Ascending aorta (tissue), 2 donors: ENCODE measurements at places on chromosomes 2 and 18. TPM values are rescaled to one million over a fixed set of nuclear protein-coding genes. Genes with fewer than 3 reads are reported as not detected.

DNA sequence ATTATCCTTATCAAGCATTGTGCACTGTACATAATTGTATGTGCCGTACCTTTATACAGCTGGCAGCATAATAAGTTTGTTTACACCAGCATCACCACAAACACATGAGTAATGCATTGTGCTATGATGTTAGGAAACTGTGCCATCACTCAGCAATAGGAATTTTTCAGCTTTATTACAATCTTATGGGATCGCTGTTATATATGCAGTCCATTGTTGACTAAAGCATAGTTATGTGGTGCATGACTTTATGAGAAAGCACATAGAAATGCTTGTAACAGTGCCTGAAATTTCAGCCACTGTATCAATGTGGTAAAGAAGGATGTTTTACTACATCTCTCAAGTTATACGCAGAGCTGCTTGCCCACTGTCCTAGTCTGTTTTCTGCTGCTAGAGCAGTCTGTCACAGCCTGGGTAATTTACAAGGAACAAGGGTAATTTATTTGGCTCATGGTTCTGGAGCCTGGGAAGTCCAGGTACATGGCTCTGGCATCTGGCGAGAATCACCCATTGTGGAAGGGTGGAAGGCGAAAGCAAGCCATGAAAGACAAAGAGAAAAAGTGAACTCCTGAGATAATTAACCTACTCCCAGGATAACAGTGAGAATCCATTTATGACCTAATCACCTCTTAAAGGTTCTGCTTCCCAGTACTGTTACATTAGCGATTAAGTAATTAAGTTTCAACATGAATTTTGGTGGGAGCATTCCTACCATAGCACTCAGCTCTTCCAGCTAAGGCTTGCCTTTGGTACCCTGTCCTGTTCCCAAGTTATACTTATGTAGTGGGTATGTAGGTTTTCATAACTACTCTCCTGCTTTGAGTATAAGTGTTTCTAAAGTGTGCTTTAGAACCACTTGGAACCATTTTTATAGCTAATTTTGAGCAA, 4.6 kb downstream of the MAP3K20 start:
- DNase-seq: no peak
- H3K27ac ChIP-seq: no peak overlapping the region
- H3K36me3 ChIP-seq: no peaks in the 10 kb centered on the region
- no peaks in the 10 kb centered on the region for H3K27me3 ChIP-seq
- H3K4me3 ChIP-seq: no peak overlapping the region

- no peaks in the 10 kb centered on the region for H3K27me3 ChIP-seq
- H3K4me3 ChIP-seq: no peak overlapping the region
- no peak overlapping the region for H3K27ac ChIP-seq
- no peak for DNase-seq
- H3K36me3 ChIP-seq: no peaks in the 10 kb centered on the region
Measured at GRCh38 chr2:133303150-133303549, 265.1 kb downstream of the NCKAP5 start.

DNA sequence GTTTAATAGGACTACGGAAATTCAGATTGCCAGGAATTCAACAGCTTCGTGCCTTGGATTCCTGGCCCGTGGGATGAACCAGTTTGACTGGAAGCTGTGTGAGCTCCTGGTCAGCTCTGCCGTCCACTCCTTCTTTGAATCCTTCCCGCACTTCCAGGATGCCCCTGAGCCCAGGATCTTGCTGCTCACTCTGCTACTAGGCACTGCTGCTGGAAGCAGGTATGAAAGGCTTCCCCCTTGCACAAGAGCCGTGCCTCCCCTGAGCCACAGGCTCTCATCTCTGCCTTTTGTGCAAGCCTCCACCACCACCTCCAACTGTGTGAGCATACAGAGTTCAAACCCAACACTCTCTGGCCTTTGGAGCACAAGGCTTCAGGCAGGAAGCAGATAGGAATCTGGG, 34.9 kb downstream of the EN1 start:
- no peak for DNase-seq
- H3K36me3 ChIP-seq: no peaks in the 10 kb centered on the region
- no peaks in the 10 kb centered on the region for H3K27me3 ChIP-seq
- no peaks in the 10 kb centered on the region for H3K4me1 ChIP-seq

DNA sequence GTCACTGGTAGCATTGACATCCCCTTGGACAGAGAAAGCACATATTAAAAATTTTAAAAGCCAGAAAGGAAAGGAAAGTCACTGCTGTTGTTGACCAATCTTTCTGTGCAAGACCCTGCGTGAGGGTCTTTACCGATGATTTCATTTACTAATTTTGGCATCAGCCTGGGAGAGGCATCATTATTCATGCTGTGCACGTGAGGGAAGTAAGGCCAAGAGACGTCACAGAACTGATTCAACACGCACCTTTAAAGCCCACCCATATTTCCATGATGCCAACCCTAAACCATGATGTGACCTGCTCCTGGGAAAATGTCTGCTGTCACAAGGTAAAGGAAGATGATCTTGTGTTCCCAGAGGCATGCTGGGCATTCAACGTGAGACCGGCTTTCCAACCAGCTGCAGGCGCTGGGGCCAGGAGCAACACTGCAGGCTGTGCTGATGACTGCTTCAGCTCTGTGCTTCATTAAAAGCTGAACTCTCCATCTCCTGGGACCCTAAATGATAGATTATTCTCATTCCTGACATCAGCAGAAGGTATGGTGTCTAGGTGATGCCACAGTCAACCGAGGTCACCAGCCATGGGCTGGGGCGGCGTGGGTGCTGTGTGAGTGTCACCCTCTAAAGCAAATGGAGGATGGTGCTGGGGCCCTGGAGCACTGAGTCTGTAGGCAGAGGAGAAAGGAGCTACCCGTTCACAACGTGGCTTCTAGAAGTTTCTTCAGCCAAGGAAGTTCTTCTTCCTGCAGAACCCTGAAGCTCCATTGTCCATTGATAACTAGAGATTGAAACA, 53.9 kb downstream of the TMEM18 start:
- H3K4me3 ChIP-seq: no peak overlapping the region
- H3K36me3 ChIP-seq: no peaks in the 10 kb centered on the region
- H3K4me1 ChIP-seq: no peaks in the 10 kb centered on the region
- H3K27ac ChIP-seq: no peak overlapping the region
- H3K27me3 ChIP-seq: no peaks in the 10 kb centered on the region

DNA sequence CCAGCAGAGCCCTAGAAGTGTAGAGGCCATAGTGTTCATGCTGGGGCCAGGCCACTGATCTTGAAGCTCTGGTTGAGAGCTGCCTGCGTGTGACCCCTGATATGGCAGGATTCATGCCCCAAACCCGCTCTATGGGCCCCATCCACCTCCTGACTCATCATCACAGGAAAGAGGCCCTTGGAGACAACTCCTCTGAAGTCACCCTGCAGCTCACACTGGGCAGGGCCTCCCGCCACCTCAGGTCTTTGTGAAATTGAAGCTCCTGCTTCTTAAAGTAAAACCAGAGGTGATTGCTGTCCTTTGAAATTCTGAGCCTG, 12.0 kb upstream of the TUBB6 start:
- no peaks in the 10 kb centered on the region for H3K4me1 ChIP-seq
- DNase-seq: no peak
- no peaks in the 10 kb centered on the region for H3K27me3 ChIP-seq
- no peak overlapping the region for H3K4me3 ChIP-seq
- H3K36me3 ChIP-seq: no peaks in the 10 kb centered on the region
- H3K27ac ChIP-seq: no peak overlapping the region

- H3K27me3 ChIP-seq: no peaks in the 10 kb centered on the region
- H3K4me3 ChIP-seq: no peak overlapping the region
- no peaks in the 10 kb centered on the region for H3K36me3 ChIP-seq
- H3K27ac ChIP-seq: no peak overlapping the region
Measured at GRCh38 chr2:84782717-84783442, 98.0 kb downstream of the TRABD2A start.

DNA sequence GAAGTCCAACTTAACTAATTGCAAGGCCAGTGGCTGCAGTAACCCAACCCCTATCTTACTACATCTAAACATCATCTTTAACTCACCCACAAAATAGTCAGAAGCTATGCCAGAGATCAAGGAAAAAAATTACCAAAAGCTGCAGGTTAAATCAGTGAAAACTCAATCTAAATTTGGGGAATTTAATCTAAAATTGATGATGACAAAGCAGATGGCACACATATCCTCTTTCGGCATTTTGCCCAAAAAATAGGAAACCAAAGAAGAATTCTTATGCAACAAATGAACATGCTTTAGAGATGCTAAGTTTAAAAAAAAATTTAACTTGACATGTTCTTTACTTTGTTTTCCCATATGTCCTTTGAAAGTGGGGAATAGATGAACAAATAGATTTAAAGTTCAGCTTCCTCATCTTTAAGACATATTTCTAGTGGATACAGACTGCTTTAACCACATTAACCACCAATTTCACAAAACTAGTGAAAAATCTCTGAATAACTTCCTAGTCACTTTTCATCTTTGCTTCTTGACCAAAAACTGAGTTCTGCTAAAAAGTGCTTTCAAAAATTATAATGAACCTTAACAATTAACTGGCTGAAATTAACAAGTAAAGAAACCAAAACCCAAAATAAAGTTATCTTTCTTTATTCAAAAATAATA, 74.3 kb upstream of the CCDC150 start:
- no peaks in the 10 kb centered on the region for H3K4me1 ChIP-seq
- DNase-seq: no peak
- no peak overlapping the region for H3K4me3 ChIP-seq
- no peak overlapping the region for H3K27ac ChIP-seq
- no peaks in the 10 kb centered on the region for H3K27me3 ChIP-seq

The EFHD1 gene
- total RNA-seq: 142 TPM

The BBS5 gene
- 1.5 TPM for total RNA-seq

- no peak overlapping the region for H3K4me3 ChIP-seq
- DNase-seq: no peak
- no peak overlapping the region for H3K27ac ChIP-seq
- no peaks in the 10 kb centered on the region for H3K36me3 ChIP-seq
Measured at GRCh38 chr2:166665991-166666940, 172.2 kb upstream of the SCN7A start.

The DUSP2 gene
- total RNA-seq: 7.2 TPM

DNA sequence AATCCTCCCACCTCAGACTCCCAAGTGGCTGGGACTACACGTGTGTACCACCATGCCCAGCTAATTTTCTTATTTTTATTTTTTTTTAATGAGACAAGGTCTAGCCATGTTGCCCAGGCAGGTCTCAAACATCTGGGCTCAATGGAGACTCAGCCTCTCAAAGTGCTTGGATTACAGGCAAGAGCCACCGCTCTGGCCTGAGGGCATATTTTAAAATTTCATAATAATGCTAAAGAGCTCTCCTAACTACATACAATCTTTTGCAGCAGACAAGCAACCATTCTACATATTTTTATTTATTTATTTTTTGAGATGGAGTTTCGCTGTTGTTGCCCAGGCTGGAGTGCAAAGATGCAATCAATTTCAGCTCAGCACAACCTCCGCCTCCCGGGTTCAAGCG, 207.0 kb downstream of the RAB3GAP1 start:
- no peaks in the 10 kb centered on the region for H3K4me1 ChIP-seq
- H3K36me3 ChIP-seq: no peaks in the 10 kb centered on the region
- no peak for DNase-seq
- H3K4me3 ChIP-seq: no peak overlapping the region

- H3K27ac ChIP-seq: no peak overlapping the region
- H3K36me3 ChIP-seq: no peaks in the 10 kb centered on the region
- H3K4me1 ChIP-seq: no peaks in the 10 kb centered on the region
- no peak overlapping the region for H3K4me3 ChIP-seq
- peak; percentile 42 for DNase-seq
Measured at GRCh38 chr2:128506534-128506933, 187.9 kb upstream of the HS6ST1 start.

DNA sequence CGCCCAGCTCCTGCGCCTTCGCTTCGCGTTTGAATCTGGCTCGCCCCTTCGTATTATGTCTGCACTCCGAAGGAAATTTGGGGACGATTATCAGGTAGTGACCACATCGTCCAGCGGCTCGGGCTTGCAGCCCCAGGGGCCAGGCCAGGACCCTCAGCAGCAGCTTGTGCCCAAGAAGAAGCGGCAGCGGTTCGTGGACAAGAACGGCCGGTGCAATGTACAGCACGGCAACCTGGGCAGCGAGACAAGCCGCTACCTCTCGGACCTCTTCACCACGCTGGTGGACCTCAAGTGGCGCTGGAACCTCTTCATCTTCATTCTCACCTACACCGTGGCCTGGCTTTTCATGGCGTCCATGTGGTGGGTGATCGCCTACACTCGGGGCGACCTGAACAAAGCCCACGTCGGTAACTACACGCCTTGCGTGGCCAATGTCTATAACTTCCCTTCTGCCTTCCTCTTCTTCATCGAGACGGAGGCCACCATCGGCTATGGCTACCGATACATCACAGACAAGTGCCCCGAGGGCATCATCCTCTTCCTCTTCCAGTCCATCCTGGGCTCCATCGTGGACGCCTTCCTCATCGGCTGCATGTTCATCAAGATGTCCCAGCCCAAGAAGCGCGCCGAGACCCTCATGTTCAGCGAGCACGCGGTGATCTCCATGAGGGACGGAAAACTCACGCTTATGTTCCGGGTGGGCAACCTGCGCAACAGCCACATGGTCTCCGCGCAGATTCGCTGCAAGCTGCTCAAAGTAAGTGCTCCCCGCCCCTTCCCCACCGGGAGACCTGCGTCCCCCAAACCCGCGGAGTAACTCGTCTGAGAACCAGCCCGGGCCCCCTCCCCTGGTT, 453 bp downstream of the KCNJ3 start:
- H3K27ac ChIP-seq: peak overlapping the region; percentile 10
- H3K4me3 ChIP-seq: peak overlapping the region; percentile 64
- no peaks in the 10 kb centered on the region for H3K27me3 ChIP-seq
- no peaks in the 10 kb centered on the region for H3K36me3 ChIP-seq
- DNase-seq: no peak
